Natural killer cell (primary cell): ENCODE measurements at places on chromosomes 12 and 14.

DNA sequence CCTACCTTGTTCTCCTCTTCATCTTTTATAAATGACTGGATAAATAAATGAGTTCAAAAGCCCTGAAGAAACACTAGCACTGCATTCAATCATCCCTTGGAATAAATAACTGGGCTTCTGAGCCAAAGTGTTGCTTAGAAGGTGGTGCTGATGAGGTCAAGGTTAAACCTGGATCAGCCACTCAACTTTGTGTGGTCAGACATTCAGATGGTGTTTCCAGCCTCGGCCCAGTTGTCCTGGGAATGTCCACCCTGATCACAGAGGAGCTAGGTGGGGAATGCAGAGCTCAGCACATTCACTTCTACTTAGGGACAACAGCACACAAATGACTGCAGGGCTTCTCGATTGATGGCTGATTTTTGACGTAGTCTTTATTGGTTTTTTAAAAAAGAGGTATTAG, 88.7 kb downstream of the SLC8A3 start:
- DNase-seq, result no peak

DNA sequence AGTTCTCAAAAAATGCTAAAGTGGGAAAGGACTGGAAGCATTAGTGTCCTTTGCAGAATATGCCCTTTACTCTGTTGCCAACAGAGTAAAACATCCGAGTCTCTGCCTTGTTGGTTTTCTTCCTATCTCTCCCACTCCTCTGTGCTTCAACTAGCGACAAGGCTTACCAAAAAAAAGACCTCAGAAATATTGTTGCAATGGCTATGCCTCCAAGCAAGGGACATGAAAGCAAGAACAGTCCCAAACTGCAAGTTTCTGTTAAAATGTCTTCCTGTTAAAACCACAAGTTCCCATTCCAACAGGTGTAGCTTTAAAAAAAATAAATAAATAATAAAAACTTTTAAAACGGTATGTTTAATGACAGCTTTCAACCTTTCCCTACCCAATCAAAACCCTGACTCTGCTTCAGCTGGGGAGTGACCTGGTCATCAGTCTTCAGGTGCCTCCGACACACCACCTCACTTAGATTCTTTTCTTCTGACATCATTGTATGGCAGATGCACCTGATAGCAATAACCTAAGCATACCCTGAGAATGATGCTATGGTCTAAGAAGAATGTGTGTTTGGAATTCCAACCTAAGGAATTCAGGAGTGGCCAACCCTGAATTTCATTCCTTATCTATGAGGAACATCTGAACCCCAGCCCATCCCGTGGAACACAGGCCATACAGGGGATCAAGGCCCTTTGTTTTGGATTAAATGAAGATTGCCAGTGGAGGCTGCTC, 81.0 kb downstream of the RPS29 start:
- no peak for DNase-seq

DNA sequence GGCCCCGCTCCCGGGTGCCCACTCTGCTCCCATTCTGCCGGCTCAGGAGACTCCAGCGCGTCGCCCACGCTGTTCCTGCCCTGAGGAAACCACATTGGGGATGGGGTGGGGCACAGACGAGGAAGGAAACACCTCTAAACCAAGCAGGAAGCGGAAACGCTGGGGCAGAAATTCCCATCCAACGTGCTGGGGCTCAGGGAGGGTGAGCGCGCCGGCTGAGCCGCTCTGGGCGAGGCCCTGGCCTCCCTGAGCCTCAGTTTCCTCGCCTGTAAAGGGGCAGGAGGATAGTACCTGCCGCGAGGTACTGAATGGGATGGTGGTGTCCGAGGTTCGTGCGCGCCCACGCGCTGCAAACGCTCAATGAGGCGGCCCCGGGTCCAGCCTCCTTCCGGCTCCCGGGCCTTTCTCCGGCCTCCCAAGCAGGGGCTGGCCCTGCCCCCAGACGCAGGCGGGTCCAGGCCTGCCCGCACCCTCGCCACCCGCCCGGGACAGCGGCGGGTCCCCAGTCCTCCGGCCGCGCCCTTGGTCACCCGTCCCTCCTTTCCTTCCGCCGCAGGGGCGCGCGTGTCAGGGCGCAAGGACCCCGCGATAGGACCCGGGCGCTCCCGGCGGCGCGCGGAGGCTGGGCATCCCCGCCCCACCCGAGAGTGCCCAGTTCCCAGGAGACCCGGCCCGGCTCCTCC, 673 bp downstream of the BEGAIN start:
- DNase-seq, result peak; percentile 28

DNA sequence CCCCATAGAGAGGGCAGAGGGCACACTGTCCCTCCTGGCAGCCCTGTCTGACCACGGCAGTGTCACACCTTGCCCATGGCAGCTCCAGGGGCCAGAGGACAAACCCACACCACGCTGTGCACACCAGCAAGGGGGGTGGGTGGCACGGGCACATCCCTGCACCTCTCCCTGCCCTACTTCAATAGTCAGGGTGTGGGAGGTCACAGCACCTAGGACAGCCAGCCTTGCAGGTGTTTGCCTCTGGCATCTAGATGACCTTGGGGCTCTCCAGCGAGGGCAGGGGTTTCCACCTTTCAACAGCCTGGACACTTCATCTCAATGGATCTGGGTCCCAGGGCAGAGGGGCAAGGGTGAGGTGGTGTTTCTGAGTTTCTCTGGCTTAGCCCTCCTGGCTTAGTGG, 69.2 kb downstream of the LGMN start:
- no peak for DNase-seq

DNA sequence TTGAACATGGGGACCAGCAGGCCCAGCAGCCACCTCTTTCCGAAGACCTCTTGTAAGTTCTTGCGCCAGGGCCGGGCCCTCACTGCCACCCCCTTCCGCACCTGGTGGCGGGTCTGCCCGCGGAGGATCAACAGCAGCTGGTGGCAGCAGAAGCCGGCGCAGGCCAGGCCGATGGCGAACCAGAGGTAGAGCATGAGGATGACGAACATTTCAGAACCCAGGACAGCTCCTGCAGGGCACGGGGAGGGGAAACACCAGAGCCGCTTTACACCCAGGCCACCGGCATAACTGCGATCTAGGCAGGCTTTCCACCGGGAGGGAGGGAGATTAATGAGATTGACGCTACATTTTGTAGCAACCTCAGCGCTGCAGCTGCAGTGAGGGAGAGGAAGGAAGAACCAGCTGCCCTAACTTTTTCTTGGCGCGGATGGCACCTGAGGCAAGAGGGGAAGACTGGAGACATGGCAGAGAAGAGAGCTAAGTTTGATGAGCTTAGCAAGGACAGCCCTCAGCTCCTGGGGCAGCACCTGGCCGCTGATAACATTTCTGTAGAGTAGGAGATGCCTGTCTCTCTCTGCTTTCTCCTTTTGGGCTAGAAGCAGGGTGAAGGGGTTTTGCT, 7.8 kb downstream of the ZDHHC22 start:
- peak; percentile 77 for DNase-seq

- no peak for DNase-seq
These were observed 43.5 kb upstream of the FKBP4 start for GRCh38 chr12:2751230-2751629.

DNA sequence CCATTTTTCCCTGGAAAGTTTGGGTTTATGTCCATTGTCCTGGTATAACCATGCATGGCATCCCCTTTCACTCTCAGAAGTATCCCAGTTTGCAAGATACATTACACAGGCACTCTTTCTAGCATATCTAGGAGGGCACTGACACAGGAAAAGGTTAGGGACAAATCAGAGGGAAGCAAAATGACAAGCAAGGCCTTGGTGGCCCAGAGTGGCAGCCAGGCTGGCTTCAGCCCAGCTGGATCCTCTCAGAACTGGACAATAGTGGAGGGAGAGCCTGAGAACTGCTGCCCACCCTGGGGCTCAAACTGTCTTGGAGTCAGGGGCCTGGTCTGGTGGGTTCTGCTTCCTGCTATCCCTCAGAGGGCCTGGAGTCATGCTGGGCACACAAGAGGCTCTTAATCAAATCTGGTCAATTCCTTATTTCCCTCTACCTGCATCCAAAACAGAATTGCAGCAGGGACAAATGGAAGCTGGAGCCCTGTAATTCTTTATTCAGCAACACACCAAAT, 2.6 kb downstream of the VDR start:
- no peak for DNase-seq

DNA sequence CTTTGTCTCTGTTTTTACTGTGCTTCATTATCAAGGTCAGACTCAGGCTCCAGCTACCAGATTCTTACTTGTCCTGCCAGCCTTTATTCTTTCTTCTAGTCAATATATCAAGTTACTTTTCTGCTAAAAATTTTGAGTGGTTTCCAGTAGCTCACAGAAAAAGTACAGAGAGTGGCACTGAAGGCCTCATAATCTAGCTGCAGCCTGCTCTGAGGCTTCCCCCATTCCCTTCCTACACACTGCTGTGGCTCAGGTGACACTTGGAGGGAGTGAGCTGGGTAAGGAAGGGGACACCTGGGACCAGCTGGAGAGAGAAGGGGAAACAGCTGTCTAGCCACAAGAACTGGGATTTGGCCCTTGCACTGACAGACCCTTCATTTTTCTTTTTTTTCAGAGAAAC, 25.4 kb downstream of the TTC6 start:
- DNase-seq, result no peak

- no peak for DNase-seq
These were observed 325.8 kb downstream of the FUT8 start for GRCh38 chr14:65738339-65738738.

- no peak for DNase-seq
These were observed 343.2 kb downstream of the PDZRN4 start for GRCh38 chr12:41531147-41531829.

GRCh38 chr12:12613344-12613743, 1.7 kb downstream of the CREBL2 start:
- no peak for DNase-seq
